Stimulated activated CD8-positive, alpha-beta memory T cell treated with anti-CD3 and anti-CD28 coated beads, Interleukin-2, amount 100 ng/mL, for 48 hours (primary cell): ENCODE measurements at places on chromosomes 7 and 10.

- DNase-seq, result no peak
Measured at GRCh38 chr7:150787321-150788281, 12.6 kb downstream of the TMEM176B start.

DNA sequence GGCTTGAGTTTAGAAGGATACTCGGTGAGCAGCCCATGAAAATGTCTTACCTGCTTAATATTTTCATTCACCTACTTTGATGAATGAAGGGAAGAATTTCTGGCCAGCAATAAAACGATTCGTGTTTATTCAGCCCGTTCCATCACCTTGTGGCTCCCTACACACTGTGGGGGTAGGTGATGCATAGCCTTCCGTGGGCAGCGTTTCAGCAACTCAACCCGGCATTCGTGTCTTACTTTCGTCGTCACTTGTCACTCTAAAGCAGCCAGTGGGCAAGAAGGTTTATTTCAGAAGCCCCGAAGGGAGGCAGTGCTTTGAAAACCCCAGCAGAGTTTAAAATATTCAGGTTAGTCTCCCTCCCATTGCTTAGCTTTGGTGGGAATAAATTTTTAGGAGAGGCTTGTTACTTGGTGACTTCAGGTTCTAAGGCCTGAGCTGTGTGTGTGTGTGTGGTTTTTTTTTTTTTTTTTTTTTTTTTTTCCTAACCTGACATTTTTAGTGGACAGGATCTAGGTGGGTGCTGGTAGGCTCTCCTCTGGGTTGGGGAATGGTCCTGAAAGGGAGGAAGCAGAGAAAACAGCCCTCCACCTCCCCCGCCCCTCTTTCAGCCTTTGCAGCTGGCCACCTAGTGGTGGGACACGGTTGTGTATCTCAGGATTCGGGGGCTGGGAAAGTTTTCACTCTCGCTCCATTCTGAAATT lies 1.8 kb downstream of the GRK5 start:
- DNase-seq, result peak; percentile 37

DNA sequence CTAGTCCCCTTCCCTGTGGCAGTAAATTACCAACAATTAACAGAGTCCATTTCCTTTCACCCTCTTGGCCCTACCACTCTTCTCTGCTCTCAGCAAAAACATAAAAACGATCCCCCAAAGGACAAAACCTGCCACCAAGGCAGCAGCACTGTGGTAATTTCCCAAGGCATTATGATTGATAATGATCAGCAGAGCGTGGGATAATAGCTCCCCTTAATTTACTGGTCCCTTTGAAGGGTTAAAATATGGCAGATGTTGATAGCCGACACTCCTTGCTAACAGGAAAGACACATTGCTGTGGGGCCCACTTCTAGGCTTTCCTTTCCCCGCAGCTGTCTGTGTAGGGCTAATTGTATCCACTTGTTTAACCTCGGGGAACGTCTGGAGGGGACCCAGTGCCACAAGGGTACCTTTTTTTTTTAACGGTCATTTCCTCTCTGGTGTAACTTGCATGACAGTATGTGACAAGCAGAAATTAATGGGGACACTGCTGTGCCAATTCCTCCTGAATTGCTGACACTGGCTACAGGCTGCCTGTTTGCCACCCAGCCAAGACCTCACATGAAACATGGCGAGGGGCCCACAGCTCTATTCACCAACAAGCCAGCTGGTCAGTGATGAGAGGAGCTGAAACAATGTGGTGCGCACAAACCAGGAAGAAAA lies 81.3 kb downstream of the CDK6 start:
- no peak for DNase-seq

- DNase-seq, result no peak
Measured at GRCh38 chr10:34489411-34489810, 325.7 kb downstream of the PARD3 start.

- DNase-seq, result no peak
Measured at GRCh38 chr10:131888186-131888604, 12.6 kb upstream of the PPP2R2D start.

GRCh38 chr7:130040576-130040975 lies 10.6 kb downstream of the ZC3HC1 start:
- no peak for DNase-seq

- DNase-seq, result no peak
Measured at GRCh38 chr7:101615446-101615845, 13.7 kb downstream of the MYL10 start.

GRCh38 chr10:19819419-19820033 lies 3.3 kb downstream of the PLXDC2 start:
- no peak for DNase-seq

- no peak for DNase-seq
Measured at GRCh38 chr10:88546497-88546896, 36.6 kb downstream of the RNLS start.

GRCh38 chr10:3668276-3668965 lies 116.6 kb downstream of the KLF6 start:
- no peak for DNase-seq

GRCh38 chr7:23261843-23262452 lies 15.4 kb downstream of the GPNMB start:
- DNase-seq, result peak; percentile 35

GRCh38 chr7:4201566-4201965 lies 480.5 kb upstream of the FOXK1 start:
- DNase-seq, result no peak

DNA sequence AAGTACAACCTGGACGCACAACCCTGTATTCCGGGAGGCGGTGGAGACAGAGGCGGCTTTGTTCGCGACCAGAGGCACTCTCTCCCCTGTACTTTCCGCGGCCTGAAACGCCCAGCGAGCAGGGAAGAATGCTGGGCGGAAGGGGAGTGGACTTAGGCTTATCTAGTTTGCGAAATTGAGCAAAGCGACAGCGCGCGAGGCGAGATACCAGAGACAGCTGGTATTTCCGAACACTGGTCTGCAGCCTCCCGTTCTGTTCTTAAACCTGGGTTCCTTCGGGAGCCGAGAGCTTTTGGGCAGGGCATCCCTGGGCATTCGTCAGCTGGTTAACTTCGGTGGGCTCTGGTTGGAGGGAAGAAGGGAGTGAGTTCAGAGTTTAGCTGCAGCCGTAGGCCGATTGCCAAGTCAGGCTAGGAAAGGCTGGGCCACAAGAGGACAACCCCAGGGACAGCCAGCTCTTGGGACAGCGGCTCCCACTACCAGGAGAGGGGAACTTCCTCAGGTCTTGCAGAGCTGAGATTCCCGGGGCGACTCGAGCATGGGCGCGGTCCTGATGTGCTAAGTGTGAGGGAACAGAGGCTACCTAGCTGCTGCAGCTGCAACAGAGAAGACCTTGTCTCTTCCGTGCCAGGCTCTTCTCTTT lies 3.9 kb downstream of the HMX3 start:
- no peak for DNase-seq

DNA sequence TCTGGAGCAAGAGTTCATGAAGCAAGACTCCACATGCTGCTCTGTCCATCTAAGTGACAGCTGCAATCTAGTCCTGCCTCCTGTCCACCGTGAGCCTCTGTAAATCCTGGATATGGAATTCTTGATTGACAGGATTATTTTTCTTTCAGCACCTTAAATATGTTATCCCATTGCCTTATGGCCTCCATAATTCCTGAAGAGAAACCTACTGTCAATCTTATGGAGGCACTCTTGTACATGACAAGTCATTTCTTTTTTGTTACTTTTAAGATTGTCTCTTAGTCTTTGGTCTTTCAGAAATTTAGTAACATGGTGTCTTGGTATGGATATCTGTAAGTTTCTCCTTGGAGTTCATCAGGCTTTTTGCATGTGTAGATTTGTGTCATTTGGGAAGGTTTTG lies 82.8 kb downstream of the NPSR1 start:
- no peak for DNase-seq

- no peak for DNase-seq
Measured at GRCh38 chr7:153590136-153590535, 462.1 kb upstream of the DPP6 start.

DNA sequence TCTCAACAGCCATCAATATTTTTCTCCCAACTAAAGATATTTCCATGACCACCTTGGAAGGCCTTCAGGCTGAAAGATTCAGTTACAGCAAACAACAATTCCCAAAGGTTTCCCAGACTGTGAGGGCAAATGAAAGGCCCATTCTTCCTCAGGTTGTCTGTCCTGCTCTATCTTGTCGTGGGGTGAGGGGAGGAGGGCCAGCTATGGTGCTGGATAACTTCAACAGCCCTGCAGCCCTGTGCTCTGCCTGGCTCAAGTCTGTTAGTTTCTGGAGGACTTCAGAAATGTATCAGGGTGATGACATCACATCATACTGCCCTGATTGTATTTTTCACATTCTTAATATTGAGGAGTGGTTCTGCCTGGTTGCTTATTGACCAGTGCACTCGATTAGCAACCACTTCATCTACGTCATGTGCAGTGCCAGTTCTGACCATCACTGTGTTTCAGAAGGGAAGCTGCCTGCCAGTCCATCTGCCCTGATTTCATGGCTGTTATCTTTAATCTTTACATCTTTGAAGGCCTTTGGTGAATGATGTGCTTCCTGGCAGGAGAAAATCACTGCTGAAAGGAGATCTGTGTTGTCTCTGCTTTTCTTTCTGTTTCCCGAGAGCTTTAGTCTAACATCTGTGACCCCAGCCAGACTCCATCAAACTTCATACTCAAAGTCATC lies 135.5 kb downstream of the NRF1 start:
- DNase-seq, result no peak
